Naive B cell (primary cell): ENCODE measurements at places on chromosomes 6 and 20.
A peak's percentile ranks its signal among the peaks of the same experiment; 100 is the strongest.

GRCh38 chr6:79598012-79598411, 33.1 kb upstream of the SH3BGRL2 start:
- DNase-seq, result no peak
- H3K36me3 ChIP-seq, result no peaks in the 10 kb centered on the region
- no peak overlapping the region for H3K27ac ChIP-seq
- H3K27me3 ChIP-seq, result peaks cover 5% of the 10 kb centered on the region
- H3K4me3 ChIP-seq, result no peak overlapping the region

DNA sequence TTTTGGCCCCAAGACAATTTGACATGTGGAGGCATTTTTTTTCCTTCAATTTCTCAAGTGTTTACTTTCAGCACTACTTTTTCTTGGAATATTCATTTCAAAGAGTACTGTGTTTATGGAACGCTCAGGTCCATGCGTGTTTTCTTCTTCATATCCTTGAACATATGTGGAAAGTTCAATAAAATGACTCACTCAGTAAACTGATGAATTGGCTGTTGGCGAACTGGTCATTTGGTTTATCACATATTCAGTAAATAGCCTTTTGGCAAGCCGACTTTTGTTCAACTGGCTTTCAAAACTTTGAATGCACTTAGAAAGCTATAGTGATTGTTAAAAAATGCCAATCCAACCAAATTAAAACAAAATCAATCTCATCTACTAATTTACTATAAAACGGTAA, 964.6 kb upstream of the SLC35B3 start:
- H3K4me1 ChIP-seq, result no peaks in the 10 kb centered on the region
- DNase-seq, result no peak
- H3K27me3 ChIP-seq, result peaks cover 6% of the 10 kb centered on the region
- H3K4me3 ChIP-seq, result no peak overlapping the region
- no peaks in the 10 kb centered on the region for H3K36me3 ChIP-seq

DNA sequence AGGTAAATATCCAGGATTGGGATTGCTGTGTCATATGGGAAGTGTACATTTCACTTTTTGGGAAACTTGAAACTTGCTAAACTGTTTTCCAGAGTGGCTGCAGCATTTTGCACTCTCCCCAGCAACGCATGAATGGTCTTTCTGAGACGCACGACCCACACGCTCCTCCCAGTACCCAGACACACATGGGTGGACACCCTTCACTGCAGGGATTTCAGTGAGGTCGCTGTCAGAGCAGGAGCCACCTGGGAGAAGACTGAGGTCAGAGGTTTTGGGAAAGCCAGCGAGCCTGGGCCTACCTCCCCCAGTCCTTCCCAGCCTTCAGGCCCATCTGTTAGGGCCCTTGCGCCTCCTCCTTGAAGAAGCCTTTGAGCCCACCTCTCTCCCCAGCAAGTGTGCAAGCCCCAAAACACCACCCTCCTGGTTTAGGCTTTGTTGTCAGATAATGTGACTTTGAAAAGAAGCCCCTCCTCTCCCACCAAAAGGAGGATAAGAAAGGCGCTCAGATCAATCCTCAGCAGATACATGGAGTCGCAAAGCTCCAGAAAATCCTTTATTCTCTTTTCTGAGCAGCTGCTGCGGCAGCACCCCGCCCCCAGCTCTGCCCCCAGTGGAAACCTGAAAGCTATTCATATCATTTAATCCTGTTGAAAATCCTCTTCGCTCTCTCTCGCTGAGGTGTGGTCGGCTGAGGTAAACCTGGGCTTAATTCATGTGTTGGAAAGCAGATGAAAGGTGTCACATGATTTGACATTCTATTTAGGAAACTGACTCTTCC, 12.7 kb upstream of the JAG1 start:
- DNase-seq, result no peak
- H3K4me3 ChIP-seq, result no peak overlapping the region
- no peaks in the 10 kb centered on the region for H3K4me1 ChIP-seq
- no peaks in the 10 kb centered on the region for H3K36me3 ChIP-seq

GRCh38 chr6:117463762-117464665, 18.5 kb upstream of the DCBLD1 start:
- no peak overlapping the region for H3K27ac ChIP-seq
- DNase-seq, result no peak
- H3K27me3 ChIP-seq, result peaks cover 52% of the 10 kb centered on the region
- H3K4me3 ChIP-seq, result no peak overlapping the region
- no peaks in the 10 kb centered on the region for H3K36me3 ChIP-seq

- H3K4me3 ChIP-seq, result no peak overlapping the region
- peaks cover 20% of the 10 kb centered on the region for H3K36me3 ChIP-seq
- peaks cover 65% of the 10 kb centered on the region for H3K27me3 ChIP-seq
- H3K27ac ChIP-seq, result no peak overlapping the region
- H3K4me1 ChIP-seq, result peaks cover 5% of the 10 kb centered on the region
- DNase-seq, result peak; percentile 10
Measured at GRCh38 chr20:58150772-58151171, 77.7 kb downstream of the ANKRD60 start.

DNA sequence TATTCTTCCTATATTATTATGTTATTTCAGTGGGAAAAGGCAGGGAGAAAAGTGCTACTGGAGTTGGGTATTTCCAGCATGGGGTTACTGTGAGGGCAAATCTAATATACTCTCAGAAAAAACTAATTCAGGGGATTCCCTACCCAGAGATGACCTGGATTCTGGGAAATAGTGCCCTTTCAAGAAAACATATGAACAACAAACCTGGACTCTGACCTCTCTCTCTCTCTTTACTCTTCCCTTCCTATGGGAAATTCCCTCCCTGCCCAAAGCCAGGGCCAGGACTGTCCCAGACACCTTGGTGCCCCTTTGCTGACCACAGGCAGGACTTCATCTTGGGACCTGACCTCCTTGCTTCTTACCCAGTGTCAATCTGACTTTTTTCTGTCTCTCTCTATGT, 1.6 kb upstream of the UBD start:
- H3K4me3 ChIP-seq, result no peak overlapping the region
- H3K4me1 ChIP-seq, result peaks cover 7% of the 10 kb centered on the region
- H3K27ac ChIP-seq, result no peak overlapping the region
- DNase-seq, result no peak
- no peaks in the 10 kb centered on the region for H3K36me3 ChIP-seq

DNA sequence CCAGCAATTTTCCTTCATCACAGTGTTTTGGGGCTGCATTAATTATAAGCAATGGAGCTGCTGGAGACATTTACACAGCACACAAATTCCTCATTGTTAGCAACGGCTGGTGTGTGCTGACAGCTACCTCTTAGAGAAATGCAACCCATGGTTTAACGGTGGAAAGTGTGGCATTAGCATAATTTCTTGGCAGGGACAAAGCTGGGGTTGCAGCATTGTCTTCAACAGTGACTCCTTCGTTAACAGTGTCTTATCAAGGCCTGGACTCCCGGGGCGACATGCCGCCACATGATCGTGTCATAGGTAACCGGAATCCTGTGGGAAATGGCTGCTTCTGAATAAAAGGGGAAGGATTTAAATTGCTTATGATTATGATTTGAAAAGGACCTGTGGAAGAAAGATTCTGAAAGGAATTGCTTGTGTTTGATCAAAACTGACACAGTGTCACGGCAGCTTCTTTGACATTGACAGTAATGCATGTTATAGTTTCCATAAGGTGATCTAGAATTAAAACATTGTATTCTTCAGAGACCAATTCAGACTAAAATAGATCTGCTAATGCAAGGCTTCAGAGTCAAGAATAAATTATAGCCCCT, 128.0 kb downstream of the UST start:
- DNase-seq, result no peak
- H3K36me3 ChIP-seq, result no peaks in the 10 kb centered on the region
- H3K27ac ChIP-seq, result no peak overlapping the region
- peaks cover 54% of the 10 kb centered on the region for H3K4me1 ChIP-seq
- H3K4me3 ChIP-seq, result no peak overlapping the region
- no peaks in the 10 kb centered on the region for H3K27me3 ChIP-seq

DNA sequence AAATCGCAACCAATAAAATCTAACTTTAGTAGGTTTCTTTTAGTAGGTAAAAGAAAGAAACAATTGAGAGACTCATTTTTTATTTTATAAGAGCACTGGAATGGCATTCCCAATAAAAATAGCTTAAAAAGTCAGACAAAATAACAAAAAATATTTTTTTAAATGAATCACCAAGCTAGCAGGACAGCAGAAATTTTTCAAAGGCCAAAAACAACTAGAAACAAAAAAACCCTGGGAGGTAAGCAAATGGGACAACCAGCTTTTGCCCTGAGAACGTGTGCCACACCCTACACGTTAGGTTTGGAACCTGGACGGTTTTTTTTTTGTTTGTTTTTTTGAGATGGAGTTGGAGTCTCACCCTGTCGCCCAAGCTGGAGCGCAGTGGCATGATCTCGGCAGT, 19.6 kb downstream of the GPLD1 start:
- DNase-seq, result no peak
- H3K27me3 ChIP-seq, result no peaks in the 10 kb centered on the region
- no peaks in the 10 kb centered on the region for H3K36me3 ChIP-seq
- H3K4me3 ChIP-seq, result no peak overlapping the region
- no peak overlapping the region for H3K27ac ChIP-seq

- H3K4me3 ChIP-seq, result no peak overlapping the region
- H3K36me3 ChIP-seq, result peaks cover 22% of the 10 kb centered on the region
- no peaks in the 10 kb centered on the region for H3K4me1 ChIP-seq
- no peak overlapping the region for H3K27ac ChIP-seq
- no peaks in the 10 kb centered on the region for H3K27me3 ChIP-seq
Measured at GRCh38 chr20:32165836-32166545, 41.6 kb downstream of the PLAGL2 start.

DNA sequence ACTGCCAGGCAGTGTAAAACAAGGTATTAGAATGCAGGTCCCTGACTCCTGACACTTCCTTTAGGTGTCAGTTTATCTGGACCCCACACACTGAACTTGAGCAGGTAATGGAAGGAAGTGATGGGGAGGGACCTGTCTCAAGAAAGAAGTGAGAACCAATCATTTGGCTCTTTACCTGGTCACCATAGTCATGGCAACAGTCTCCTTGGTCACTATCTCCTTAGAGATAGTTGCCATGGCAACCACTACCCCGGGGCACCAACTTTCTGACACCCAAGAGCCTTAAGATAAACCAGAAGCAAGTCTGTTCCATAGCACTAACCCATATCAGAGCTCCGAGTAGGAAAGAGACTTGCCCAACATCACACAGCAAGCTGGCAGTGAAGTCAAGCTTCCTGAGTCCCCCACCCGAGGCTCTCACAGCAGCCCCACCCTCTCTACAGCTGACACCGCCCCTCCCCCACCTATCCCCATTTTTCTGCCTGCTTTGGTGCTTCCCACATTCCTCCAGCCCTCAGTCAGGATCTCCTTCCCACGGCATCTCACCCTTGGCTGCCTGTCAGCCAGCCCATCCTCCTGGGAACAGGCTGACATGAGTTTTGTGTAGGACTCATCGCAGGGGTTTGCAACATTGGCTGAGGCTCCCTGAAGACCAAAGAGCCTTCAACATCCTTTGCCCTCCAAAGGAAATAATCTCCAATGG, 16.3 kb upstream of the HM13 start:
- H3K4me1 ChIP-seq, result peaks cover 3% of the 10 kb centered on the region
- peaks cover 39% of the 10 kb centered on the region for H3K27me3 ChIP-seq
- H3K4me3 ChIP-seq, result no peak overlapping the region
- no peak for DNase-seq

DNA sequence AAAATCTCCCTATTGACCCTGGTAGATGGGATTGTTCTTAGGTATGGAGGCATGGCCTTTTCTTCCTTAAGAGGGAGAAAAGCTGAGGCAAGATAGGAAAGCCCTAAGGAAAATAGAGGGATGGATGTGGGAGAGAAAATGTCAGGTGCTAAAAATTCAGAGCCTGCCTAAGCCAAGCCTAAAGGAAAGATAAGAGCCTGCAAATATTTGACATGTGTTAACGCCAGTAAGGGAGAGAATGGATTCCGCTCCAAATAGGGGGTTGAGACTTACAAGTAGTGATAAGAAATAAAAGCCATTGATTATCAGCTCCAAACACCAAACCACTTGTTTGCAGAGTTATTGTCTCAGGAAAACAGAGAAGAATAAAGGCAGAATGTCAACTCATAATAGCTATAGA, 533.6 kb downstream of the PTPRT start:
- H3K27me3 ChIP-seq, result no peaks in the 10 kb centered on the region
- H3K4me3 ChIP-seq, result no peak overlapping the region
- H3K27ac ChIP-seq, result no peak overlapping the region
- no peaks in the 10 kb centered on the region for H3K36me3 ChIP-seq
- H3K4me1 ChIP-seq, result no peaks in the 10 kb centered on the region

DNA sequence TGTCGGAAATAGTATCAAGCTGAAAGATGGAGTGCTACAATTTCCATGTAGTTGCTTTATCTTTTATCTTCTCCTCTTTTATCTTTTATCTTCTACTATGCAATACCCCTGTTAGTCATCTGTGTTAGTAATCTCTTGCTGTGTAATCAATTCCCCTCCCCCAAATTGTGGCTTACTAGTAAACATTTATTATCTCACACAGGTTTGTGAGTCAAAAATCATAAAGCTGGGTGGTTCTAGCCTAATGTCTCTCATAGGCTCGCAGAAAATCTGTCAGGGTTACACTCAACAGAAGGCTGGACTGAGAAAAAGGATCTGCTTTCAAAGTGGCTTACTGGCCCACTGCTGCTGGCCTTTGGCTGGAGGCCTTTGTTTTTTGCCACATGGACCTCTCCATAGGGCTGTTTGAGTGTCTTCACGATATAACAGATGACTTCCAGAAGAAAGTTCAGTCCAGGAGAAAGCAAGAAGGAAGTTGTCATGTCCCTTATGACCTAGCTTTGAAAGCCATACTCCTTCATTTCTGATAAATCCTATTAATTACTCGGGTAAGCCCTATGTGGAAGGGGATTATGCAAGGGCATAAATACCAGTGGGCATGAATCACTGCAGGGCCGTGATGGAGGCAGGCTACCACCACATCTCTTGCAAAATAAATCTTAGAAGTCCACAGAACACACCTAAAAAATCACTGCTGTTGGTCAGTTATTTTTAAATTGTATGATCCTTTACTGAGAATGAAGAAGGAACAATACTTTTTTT, 24.5 kb upstream of the PTCHD4 start:
- no peak overlapping the region for H3K4me3 ChIP-seq
- H3K36me3 ChIP-seq, result no peaks in the 10 kb centered on the region
- H3K27me3 ChIP-seq, result no peaks in the 10 kb centered on the region
- H3K27ac ChIP-seq, result no peak overlapping the region
- no peak for DNase-seq
